ENCODE measurements at places on chromosomes 13 and 19.

DNA sequence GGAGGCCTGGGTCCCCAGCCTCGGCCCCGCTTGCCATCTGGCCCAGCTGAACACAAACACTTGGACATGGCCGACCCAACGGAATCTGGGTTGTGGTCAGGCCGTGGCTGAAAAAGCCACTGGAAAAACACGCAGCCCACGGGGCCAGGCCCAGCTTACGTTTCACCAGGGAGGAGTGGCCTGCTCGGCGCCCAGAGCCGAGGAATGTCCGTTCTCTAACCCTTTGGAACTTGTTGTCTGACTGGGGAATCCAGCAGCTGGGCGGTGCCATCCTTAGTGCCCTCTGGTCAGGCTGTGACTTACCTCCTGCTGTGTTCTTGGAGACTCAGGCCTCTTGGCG is 13.8 kb downstream of the CILP2 start:
- DNase-seq: no peak

DNA sequence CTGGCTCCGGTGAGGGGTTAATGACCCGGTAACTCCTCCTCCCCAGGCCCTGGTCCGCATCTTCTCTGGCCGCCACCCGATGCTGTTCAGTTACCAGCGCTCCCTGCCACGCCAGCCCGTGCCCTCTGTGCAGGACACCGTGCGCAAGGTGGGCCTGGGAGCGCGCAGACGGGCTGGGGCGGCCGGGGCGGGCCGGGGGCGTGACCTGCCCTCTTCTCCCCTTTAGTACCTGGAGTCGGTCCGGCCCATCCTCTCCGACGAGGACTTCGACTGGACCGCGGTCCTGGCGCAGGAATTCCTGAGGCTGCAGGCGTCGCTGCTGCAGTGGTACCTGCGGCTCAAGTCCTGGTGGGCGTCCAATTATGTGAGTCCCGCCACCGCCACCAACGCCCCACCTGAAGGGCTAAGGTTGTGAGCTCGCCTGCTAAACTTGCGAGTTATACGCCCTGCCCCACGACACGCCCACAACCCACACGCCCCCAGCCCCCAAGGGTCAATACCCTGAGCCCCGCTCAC is 10.4 kb downstream of the CPT1C start:
- no peak for DNase-seq

DNA sequence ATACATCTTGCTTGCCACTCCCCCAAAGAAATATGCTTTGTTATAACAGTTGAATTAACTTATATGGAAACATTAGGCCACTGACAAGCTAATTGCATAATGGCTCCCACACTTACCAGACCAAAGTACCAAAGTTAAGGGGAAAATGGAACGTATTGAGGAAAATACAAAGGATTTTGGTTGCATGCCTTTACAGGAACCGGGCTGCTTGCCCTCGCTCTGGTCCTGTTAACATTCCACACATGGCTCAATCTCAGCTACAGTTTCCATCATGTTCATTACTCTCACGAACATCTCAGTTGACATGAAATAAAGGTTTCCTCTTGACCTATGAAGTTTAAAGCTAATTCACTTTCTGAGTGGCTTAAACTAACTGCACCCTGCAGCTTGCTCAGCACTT is 220.7 kb upstream of the RXFP2 start:
- no peak for DNase-seq

- no peak for DNase-seq
These were observed 19.9 kb downstream of the LMTK3 start for GRCh38 chr19:48491793-48492123.

GRCh38 chr13:110911880-110912279 is 3.0 kb downstream of the ANKRD10 start:
- no peak for DNase-seq

DNA sequence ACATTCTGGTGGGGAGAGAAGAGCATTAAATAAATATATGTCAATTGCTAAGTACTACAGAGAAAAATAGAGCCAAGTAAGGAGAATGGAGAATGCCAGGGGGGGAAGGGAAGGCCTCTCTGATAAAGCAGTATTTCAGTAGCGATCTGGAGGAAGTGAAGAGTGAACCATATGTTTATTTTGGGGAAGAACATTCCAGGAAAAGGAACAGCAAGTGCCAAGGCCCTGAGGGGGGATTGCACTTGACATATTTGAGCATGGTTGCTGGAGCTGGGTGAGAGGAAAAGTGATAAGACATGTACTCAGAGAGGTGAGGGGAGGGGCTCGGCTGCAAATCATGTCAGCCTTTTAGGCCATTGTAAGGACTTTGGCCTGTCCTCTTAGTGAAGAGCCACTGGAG is 30.4 kb downstream of the WDR87 start:
- DNase-seq: no peak

DNA sequence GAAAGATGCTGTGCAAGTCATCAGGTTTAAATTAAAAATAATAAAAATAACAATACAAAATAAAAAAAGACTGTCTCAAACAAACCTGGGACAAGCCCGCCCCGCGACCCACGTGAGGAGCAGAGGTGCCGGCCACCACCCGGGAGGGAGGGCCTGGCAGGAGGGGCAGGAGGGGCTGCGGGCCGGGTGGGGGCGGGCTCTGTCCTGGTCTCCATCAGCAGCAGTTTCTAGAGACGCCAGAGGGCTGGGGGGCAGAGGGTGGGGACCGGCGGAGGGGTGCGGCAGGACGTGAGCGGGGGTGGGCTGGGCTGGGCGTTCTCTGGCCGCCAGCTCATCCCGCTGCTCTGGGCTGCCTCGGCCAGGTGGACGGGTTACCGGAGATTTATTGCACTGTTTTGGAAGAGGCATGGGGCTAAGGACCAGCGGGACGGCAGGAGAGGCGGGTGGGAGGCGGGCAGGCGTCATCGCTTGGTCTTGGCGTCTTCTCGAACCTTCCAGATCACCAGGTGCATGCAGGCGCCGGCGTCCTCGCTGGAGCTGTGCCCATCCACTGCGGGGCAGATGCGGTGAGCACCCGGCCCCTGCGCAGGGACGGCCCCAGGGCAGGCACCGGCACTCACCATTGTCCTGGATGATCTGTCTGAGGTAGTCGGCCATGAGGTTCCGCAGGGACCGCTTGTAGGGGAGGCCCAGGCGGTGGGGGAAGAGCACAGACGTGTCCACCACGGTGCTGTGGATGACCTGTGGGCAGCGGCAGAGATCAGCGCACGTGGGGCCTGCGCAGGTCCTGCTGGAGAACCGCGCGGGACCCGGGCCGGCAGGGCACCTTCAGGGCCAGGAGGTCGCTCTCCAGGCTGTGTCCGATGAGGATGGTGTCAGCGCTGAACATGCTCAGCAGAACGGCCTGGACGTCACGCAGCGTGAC is 3.8 kb upstream of the ATP8B3 start:
- no peak for DNase-seq

DNA sequence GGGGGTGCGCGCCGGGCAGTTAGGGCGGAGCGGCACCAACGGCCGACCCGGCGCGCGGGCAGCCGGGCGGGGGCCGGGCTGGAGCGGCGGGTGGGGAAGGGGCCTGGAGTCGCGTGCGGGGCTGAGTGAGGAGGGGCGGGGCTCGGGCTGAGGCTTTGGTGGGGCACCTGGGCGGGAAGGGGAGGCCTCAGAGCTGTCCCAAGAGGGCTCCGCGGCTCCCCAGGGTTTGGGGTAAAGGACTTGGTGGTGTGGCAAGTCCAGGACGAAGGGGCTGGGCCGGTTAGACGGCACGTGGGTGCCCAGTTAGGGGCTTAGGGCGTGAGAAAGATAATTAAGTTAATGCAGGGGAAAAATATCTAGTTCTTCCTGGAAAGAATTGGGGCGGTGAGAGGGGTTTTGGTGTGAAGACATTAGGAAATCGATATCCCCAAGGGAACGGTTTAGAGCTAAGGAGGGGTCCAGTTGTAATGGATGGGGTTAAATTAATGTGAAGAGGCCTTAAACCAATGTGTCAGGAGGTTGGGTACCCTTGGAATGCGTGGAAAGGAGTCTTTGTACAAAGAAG is 496 bp downstream of the ZNF574 start:
- DNase-seq: no peak

GRCh38 chr19:38190061-38190460 is 34.0 kb downstream of the DPF1 start:
- no peak for DNase-seq

- DNase-seq: peak; percentile 74
These were observed at the start of gene RAB3D for GRCh38 chr19:11339254-11340098. TSS of gene RAB3D (minus strand) at chr19:11339657. CDS start at chr19:11337399, 2,258 bp downstream.

DNA sequence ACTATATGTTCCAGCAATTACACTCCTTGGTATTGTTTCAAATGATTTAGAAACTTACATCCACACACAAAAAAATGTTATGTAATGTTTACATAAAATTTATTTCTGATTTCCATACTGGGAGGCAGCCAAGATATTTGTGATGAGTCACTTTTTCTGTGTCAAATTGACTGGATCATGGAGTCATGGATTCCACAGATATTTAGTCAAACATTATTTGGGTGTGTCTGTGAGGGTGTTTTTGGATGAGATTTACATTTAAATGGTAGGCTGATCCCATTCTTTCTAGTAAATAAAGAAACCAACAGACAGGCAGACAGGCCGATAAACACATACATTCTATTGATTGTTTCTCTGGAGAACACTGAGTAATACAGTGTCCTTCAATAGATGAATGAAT is 562.8 kb downstream of the SLITRK6 start:
- DNase-seq: no peak

GRCh38 chr19:30701178-30701577 is 329.0 kb downstream of the ZNF536 start:
- DNase-seq: no peak

- peak; percentile 58 for DNase-seq
These were observed 616.4 kb downstream of the EFNB2 start for GRCh38 chr13:105918842-105919741.

- no peak for DNase-seq
These were observed 320.1 kb downstream of the MTUS2 start for GRCh38 chr13:29140277-29140676.

DNA sequence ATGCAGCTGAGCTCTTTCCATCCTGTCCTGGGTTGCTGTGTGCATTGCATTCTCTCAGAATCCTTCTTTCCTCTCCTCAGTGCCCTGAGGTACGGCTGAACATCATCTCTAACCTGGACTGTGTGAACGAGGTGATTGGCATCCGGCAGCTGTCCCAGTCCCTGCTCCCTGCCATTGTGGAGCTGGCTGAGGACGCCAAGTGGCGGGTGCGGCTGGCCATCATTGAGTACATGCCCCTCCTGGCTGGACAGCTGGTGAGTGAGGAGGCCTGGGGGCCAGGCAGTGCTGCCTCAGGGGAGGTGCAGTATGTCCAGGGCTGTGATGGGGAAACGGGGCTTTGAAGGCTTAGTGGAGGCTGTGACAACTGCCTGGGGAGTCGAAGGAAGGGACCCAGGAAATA is 29.8 kb downstream of the PPP2R1A start:
- DNase-seq: no peak

- DNase-seq: no peak
These were observed 6.5 kb downstream of the FUZ start for GRCh38 chr19:49806620-49806959.

DNA sequence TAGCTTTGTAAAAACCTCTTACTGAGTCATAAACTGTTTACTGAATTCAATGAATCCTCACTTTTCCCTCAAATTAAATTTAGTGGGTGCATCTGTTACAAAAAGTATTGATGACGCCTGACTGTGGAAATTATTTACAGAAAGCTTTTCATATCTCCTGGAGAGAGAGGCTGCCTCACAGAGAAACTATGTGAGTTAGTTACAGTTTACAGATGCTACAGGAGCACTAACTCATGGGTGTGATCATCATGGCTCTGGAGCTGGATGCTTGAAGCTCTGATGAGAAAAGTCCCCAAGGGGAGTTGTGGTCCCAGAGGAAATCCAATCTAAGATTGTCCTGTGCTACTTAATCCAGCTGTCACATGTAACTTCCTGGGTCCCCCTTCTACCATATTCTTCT is 590.8 kb downstream of the LMO7 start:
- no peak for DNase-seq

GRCh38 chr19:7427944-7428343 is 60.9 kb downstream of the PEX11G start:
- no peak for DNase-seq

DNA sequence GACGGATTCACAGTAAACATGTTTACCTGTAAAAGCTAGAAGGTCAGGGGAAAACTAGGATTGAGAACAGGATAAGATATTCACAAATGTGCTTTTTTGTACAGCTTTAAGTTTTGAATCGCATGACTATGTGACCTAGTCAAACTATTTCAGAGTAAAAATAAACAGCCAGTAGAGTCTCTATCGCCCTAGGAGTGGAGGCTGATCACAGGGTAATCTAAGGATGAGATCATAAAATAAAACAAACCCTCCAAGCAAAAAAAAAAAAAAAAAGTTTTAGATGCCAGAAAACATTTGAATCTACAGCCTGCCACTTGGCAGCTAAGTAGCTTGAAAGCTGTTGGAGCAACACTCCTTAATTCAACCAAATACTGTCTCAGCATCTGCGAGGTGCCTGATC is 26.8 kb downstream of the ZNF350 start:
- no peak for DNase-seq

- no peak for DNase-seq
These were observed 145.7 kb downstream of the COL4A1 start for GRCh38 chr13:110161112-110161882.

GRCh38 chr13:65803530-65804392 is 1426.4 kb downstream of the PCDH9 start:
- DNase-seq: no peak

GRCh38 chr13:43316281-43316680 is 292.9 kb downstream of the DNAJC15 start:
- DNase-seq: no peak

DNA sequence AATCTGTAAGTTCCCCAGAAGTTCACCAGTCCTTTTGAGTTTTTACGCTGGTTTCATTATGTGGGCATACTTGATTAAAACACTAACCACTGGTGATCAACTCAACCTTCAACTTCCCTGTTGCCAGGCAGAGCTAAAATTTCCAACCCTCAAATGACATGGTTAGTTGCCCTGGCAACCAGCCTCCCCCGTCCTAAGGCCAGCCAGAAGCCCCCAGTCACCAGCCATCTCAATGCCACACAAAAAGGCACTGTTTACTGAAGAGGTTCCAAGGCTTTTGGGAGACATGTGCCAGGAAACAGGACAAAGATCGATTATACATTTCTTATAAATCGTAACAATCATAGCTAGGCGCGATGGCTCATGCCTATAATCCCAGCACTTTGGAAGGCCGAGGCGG is 1.6 kb downstream of the ZNF649 start:
- no peak for DNase-seq

DNA sequence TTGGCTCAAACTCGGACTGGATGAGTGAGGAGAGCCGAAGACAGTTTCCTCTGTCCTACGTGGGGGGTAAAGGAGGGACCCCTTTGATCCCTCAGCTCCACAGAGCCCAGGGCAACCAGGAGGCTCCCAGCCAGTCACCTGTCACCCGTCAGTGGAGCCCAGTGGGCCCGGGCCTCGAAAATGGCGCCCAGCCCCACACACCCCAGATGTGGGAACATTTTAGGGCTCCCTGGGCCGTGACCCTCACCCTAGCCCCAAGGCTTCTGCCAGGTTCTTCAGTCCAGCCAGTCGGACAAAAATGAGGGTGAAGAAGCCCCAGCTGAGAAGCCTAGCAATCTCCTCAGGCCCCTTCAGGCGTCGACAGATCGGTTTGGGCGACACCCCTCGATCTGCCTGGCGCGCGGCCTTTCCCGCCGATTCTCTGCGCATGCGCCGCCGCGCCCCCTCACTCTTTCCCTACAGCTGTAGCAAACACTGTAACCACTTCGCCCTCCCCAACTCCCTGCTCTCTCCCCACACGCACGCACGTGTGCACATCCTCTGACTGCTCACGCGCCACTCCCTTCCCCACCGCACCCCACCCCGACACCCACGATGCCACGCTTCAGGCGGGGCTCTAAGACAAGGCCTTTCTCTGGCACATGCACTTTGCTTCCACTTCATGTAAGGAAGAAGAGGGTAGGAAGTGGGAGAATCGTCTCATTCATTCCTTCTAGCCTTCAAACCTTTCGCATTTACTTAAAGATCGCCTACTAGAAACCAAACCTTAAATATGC is at the start of gene SLC6A16:
SLC6A16 (minus strand) TSS at position 391 of the 776 bp plus-strand sequence. CDS start 13,844 bp downstream, outside the sequence.
- DNase-seq: no peak

- DNase-seq: no peak
These were observed 82.5 kb upstream of the KCTD15 start for GRCh38 chr19:33714149-33714548.

All from kidney glomerular epithelial cell (primary cell).